GM10248 (cell line): ENCODE measurements at places on chromosomes 1 and 21.
A peak's percentile ranks its signal among the peaks of the same experiment; 100 is the strongest.

GRCh38 chr21:44400791-44401385, 47.5 kb downstream of the TRPM2 start:
- DNase-seq, result no peak

GRCh38 chr1:93516164-93516563, 68.2 kb downstream of the FNBP1L start:
- DNase-seq, result no peak

GRCh38 chr1:154779551-154780189, 90.4 kb downstream of the KCNN3 start:
- no peak for DNase-seq

DNA sequence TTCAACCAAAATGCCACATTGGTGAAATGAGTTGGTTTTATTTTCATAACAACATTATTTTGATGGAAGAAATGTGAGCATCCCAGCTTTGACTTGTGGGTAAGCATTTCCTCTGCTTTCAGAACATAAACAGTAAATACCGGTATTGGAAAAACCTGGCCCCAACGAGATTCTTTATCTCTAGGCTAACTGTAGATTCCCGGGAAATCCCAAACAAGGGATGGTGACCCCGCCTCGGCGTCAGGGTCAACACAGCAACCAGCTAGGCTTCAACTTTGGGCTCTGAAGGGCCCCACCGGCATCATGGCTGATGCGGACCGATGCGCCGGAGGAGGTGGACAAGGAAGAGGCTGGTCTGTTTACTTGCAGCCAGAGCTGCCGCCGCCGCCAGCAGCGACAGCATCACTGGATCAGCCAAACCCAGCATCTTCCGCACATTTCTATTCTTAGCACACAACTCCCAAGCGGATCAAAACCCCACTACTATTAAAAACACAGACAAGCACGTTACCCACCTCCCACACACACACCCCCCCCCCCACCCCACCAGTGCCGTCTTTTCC, 1.1 kb downstream of the AKT3 start:
- DNase-seq, result peak; percentile 21

- DNase-seq, result peak; percentile 78
These were observed 17.6 kb upstream of the ALX3 start for GRCh38 chr1:110087812-110088738.

DNA sequence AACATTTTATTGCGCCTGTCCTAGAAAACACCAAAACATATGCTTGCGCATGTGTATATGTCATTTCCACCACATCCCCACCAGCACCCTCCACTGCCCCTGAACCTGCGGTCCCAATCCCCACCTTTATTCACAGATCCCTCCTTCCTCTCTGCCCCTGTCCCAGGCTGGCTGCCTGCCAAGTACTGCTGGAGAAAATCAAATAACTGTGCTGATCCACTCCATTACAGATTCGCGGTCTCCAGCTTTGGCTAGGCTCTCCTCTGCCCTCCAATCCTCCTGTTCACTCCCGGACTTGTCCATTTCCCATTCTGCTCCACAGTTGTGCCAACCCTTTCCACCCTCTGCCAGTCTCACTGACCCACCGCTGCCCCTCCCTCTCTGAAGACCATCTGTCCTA, 59.3 kb upstream of the GJB5 start:
- DNase-seq, result no peak

DNA sequence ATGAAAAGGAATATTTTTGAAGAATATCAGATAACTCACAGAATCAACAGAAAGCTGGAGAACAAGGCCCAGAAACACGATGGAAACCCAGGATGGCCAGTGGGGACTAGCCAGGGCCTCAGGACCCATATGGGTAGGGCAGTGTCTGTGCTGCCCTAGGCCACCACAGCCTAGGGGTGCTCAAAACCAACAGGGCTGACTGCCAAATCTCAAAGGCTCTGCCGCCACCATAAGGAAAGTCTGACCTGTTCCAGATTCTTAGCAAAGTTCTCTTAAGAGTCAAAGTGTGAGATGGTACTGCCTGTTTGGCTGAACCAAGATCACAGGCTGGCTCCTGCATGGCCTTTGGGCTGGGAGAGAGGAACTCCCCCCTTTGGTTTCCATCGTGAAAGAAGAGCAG, 164.7 kb upstream of the CTTNBP2NL start:
- DNase-seq, result no peak

GRCh38 chr1:169999331-169999741, 75.2 kb downstream of the KIFAP3 start:
- DNase-seq, result no peak

DNA sequence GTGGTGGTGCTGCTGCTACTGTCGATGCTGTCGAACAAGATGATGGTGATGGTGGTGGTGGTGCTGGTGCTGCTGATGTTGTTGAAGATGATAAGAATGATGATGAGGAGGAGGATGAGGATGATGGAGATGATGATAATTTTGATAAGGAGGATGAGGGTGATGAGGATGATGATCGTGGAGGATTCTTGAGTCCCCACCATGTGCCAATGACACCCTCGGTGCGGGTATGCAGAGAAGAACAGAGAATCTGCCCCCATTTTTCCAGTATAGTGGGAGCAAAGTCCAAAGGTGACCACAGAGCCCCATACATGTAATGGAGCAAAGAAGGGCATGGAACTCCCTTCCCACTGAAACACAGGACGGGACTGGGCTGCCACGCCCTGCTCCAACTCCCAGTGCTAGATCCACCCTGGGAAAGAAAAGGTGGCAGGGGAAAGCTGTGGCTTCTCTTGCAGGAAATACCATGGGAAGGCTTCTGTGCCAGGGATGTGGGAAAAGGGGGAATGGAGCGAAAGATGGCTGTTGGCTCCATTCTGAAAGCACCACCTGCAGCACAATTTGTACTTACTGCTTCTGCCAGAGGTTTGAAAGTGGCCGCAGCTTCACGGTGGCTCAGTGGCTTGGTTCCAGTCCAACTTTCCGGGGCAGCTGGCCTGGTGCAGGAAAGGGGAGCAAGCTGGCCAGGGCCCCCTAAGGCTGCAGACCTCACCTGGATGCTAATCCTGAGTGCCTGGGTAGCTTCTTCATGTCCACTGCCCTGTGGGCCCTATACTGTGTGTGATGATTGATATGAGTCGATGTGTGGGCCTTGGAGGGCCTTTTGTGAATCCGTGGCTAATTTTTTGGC, 387.2 kb upstream of the VAMP3 start:
- DNase-seq, result no peak

DNA sequence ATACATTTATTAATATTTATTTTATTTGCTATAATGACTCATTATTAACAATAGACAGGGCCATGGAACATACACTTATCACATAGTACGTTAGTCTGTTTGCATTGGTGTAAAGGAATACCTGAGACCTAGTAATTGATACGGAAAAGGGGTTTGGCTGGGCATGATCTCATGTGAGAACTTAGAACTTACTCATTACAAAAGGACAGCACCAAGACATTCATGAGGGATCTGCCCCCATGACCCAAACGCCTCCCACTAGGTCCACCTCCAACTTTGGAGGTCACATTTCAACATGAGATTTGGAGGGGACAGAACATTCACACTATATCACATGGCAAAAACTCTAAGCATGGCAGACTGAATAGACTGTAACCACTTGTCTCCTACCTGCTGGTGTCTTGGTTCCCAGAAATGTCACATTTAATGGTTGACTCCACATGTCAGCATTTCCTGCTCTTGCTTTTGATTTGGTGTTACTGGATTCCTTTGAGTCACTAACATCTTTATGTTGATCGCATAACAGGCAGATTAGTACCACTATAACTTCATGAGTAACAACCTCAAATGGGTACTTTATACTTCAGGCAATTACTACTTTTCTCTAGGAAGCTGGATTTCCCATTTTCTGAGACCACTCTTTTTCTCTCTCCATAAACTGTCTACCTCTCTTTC, 3.5 kb upstream of the C1orf116 start:
- no peak for DNase-seq

GRCh38 chr1:94038511-94038910, 82.4 kb downstream of the ABCA4 start:
- no peak for DNase-seq

- DNase-seq, result no peak
These were observed 27.0 kb upstream of the PRELP start for GRCh38 chr1:203448521-203449061.

GRCh38 chr1:19949016-19949415, 25.6 kb upstream of the PLA2G2E start:
- no peak for DNase-seq

DNA sequence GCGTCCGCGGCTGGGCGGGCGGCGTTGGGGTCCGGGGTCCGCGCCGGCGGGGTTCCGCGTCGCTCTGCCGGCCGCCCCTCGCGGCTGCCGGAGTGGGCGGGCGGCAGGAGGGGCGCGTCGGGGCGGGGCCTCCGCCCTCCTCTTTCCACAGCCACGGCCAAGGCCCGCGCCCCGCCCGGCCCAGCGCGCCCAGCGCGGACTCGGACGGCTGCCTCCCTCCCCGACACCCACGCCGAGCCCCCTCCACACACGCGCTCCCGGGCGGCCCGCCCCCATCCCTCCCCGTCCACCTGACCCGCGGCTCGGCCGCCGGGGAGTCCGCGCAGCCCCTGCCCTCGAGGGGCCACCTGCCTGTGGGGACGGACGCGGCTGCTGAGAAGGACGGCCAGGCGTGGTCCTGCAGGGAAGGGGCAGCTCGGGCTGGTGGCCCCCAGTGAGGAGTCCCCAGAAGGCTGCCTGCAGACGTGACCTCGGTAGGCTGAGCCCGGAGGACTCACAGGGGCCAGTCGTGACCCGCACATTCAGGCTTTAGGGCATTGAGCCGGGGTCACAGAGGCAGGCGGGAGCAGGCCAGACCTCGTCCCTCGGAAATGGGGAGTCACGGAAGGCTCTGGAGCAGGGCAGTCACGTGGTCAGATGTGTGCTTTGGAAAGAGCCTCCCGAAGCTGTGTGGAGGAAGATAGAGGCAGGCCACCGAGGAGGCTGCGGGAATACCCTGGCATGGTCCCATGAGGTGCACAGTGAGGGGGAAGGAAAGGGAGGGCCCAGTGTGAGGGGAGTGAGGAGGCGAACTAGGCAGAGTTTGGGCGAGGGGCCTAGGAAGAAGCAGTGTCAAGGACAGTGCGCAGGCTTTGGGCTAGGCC, at the start of gene COL8A2:
Gene COL8A2, minus strand, starts transcription at position 94 of the 863 bp plus-strand sequence. CDS start 24,980 bp downstream, outside the sequence.
- no peak for DNase-seq

- no peak for DNase-seq
These were observed 34.2 kb downstream of the MATN1 start for GRCh38 chr1:30688920-30689794.

GRCh38 chr1:119787776-119788175, 19.1 kb upstream of the HMGCS2 start:
- no peak for DNase-seq

DNA sequence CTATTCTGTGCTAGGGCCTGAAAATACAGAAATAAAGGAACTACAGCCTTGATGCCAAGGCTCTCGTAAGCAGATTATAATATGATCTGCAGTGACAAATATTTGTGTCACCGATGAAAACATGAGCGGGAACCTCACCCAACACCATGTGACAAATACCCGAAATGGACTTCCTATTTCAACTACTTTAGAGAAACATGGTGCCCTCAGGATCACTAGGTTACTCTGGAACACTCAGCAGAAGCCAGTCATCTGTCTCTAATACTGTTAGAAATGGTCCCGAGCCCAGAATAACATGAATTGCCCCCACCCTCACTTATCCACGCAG, 463 bp upstream of the VAMP3 start:
- DNase-seq, result no peak

GRCh38 chr1:203046984-203047630, 20.8 kb downstream of the PPFIA4 start:
- DNase-seq, result no peak

DNA sequence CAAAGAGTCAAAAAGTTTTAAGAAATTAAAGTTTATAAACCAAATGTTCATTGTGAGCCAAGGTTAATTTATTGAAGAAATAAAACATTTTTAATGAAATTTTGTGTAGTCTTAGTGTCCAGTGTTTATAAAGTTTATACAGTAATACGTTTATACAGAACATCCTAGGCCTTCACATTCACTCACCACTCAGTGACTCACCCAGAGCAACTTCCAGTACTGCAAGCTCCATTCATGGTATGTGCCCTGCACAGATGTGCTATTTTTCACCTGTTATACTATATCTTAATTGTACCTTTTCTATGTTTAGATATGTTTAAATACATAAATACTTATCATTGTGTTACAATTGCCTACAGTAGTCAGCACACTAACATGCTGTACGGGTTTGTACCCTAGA, 33.6 kb downstream of the TYW3 start:
- DNase-seq, result no peak

DNA sequence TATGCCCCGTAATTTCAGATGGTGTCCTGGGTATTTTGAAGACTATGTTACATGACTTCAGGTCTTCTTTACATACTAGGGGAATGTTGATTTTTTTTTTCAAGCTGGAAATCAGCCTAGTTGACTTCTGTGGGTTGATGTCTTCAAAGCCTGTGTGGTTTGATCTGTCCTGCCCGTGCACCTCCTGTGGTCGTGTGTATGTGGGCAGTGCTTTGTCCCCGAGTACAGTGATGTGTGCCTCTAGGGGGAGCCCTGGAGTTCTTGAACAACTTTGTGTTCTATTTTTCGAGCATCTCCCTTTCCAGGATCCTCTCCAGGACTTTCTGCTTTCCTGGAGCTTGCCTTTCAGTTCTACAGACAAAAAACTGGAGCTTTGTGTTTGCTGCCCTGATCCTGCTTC, 28.9 kb downstream of the OBSCN start:
- DNase-seq, result no peak

- DNase-seq, result no peak
These were observed 253.8 kb downstream of the LTN1 start for GRCh38 chr21:28738882-28739281.

DNA sequence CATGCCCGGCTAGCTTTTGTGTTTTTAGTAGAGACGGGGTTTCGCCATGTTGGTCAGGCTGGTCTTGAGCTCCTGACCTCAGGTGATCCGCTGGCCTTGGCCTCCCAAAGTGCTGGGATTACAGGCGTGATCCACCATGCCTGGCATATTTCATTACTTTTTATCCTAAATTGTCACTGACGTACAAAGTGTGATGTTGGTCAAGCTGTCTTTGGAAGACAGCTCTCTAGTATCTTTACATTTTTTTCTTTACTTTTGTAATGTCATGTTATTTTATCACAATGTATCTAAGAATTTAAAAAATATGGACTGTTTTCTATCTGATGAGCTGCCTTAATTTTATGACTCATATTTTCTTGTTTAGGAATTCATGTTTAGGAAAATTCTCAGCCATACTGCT, 72.2 kb downstream of the SPATA17 start:
- no peak for DNase-seq

- DNase-seq, result peak; percentile 47
These were observed 146.1 kb upstream of the FGGY start for GRCh38 chr1:59150577-59151386.

DNA sequence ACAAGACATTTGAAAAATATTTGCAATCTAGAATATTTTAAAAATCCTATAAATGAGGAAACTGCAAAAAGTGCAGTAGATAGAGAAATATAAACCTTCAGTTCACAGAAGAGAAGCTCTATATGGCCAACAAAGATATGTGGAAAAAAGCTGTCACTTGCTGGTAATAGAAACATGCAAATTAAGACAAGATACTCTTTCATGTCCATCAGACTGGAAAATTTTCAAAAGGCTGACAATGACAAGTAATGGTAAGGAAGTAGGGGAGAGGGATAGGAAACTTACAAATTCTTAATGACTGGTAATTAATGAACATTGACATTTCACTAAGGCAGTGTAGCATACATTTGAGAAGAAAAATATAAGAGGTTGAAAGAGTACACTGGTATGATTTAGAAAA, 147.9 kb downstream of the MRPL39 start:
- no peak for DNase-seq

GRCh38 chr1:2406451-2407041, 5.8 kb downstream of the PEX10 start:
- no peak for DNase-seq

GRCh38 chr1:210446479-210446878, 117.8 kb downstream of the HHAT start:
- no peak for DNase-seq
